ENCODE measurements at places on chromosomes 2 and 18.

DNA sequence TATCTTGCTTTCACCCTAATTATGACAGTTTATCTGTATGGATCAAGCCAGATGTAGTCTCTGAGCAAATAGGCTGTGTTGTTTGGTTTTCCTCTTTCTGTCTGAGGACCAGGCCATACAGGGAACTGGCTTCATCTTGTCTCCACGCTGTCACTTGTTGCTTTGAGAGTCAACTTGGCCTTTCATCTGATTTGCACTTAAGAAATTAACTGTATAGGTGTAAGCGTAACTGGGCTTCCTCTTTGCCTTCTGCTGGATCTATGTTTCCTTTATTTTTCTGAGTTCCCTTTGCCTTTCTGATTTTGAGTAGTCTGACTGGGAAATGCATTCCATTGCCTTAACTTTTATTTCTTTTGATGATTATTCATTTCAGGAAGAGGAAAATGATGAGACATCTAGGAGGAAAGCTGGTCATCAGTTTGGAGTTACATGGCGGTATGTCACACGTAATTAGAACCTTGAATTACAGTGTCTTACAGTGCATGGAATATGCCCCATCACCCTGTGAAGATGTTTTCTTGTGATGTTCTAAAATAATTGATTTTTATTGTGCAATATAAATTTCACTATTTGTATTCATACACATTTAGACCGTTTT, 17.4 kb downstream of the PTCD3 start:
- no peak for DNase-seq

DNA sequence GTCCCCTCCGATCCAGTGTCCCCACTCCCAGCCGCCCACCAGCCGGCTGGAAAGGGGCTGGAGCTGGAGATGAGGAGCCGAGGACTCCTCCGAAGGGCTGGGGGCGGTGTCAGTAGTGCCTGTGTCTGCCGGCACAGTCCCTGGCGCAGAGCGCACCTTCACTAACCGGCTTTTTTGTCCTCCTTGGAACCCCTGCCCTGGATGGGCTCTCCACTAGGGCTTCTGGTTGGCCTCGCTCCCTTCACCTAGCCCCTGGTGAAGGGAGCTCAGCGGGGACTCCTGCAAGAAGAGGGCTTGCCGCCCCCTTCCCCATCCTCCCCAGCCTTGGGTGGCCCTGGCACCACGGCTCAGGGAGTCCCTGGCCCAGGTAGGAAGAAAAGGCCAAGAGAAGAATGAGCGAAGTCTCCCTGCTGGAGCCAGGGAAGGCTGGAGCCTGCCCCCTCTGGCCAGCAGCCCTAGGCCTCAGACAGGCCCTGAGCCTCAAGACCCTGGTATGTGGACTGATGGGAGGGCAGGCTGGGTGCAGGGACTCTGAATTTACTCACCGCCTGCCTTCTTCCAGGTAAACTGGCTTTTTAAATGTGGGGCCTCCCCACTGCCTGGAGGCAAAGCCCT, 570 bp upstream of the ECEL1 start:
- no peak for DNase-seq

GRCh38 chr2:219627103-219628100, at the start of gene SLC4A3:
TSS of gene SLC4A3 (plus strand) at chr2:219627630. CDS start at chr2:219627993, 363 bp downstream.
- no peak for DNase-seq

GRCh38 chr2:119485336-119486110, 38.8 kb downstream of the SCTR start:
- no peak for DNase-seq

GRCh38 chr2:226383461-226383860, 416.2 kb downstream of the IRS1 start:
- DNase-seq: no peak

- DNase-seq: no peak
Measured at GRCh38 chr2:70977605-70978205, 725 bp upstream of the ANKRD53 start.

DNA sequence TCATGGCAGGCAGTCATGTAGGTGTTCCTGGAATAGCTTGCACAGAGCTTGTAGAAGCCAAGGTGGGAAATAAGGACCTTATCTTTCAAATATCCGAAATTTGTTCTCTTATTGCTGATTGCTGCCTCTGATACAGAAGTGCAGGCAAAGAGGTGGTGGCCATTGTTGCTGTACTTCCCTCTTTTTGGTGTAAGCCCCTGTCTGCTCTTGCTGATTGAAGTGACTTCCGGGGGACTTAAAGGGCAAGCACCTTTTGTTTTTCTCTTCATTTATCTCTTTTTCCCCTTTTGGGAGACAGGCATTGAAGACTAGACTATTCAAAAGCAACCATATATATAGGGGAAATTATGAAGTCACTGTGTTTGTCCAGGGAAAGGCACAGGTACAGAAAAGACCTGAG, 131.6 kb upstream of the OTX1 start:
- DNase-seq: no peak

DNA sequence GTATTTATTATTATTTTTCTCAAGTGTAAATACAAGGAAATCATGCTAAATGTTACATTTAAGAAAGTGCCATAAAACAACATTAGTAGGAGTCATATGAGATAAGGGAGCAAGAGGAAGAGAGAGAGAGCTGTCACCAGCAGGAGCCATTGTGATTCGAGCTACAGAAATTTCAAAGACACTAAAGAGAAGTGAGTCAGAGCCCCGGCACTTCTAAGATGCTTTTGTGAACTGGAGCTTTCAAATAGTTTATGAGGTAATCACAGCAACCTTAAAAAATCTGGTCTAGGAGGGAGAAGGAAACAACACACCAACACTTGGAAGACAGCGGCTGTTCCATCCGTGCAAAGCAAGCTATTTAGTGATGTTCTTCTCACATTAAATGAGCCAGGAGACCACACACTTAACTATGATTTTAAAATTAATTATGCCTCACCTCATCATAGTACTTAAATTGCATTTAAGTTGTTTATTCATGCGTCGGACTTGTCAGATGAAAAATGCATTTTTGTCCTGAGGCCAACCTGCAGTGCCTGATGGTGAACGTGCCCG, 382.7 kb upstream of the SALL3 start:
- no peak for DNase-seq

GRCh38 chr18:48711651-48712486, 173.0 kb downstream of the CTIF start:
- no peak for DNase-seq

Data from T-helper 9 cell (primary cell).